ENCODE measurements at places on chromosomes 16 and 17.

GRCh38 chr17:231191-231965 lies 49.9 kb upstream of the DOC2B start:
- DNase-seq = no peak

DNA sequence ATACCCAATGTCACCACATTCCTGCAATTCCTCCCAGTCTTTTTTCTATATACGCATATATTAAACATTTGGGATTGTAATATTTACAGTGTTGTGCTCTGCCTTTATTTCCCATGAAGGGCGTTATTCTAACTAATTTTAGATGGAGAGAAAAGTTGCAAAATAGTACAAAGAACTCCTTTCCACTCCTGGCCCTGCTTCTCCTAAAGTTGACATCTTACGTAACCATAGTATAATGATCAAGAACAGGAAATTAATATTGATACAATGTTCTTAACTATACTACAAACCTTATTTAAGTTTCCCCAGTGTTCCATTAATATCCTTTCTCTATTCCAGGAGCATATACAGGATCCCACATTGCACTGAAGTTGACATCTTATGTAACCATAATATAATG lies 46.3 kb downstream of the TK2 start:
- no peak for DNase-seq

- no peak for DNase-seq
These were observed 96.6 kb downstream of the MRM1 start for GRCh38 chr17:36697903-36698530.

DNA sequence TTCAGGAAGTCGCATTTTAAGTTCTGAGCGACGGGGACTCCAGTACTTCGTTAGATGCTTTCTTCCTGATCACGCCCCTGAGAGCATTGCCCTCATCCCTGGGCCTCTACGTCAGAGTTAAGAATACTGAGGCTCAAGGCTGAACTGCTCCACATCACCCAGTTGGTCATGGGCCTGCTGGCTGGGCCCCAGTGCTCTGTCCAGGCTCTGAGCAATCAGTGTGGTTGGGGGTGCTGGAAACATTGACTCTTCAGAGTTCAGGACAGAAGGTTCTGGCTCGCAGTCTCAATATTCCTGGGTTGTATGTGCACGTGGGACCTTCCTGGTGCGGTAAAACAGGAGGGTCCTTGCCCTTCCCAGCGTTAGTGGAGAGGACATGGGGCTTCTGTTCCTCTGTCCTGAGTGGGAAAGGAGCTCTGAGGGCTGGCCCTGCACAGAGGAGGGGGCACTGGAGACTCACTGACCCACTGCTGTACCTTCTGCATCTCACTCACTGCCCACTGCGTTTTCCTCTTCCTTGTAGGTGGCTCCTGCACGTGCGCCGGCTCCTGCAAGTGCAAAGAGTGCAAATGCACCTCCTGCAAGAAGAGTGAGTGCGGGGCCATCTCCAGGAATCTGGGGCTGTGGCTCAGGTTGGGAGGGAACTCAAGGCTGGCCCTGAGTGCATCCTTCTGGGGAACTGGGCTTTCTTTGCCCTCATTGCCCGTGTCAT lies 518 bp downstream of the MT1E start:
- DNase-seq = no peak

- no peak for DNase-seq
These were observed 25.1 kb downstream of the C1QTNF1 start for GRCh38 chr17:79048826-79049755.

DNA sequence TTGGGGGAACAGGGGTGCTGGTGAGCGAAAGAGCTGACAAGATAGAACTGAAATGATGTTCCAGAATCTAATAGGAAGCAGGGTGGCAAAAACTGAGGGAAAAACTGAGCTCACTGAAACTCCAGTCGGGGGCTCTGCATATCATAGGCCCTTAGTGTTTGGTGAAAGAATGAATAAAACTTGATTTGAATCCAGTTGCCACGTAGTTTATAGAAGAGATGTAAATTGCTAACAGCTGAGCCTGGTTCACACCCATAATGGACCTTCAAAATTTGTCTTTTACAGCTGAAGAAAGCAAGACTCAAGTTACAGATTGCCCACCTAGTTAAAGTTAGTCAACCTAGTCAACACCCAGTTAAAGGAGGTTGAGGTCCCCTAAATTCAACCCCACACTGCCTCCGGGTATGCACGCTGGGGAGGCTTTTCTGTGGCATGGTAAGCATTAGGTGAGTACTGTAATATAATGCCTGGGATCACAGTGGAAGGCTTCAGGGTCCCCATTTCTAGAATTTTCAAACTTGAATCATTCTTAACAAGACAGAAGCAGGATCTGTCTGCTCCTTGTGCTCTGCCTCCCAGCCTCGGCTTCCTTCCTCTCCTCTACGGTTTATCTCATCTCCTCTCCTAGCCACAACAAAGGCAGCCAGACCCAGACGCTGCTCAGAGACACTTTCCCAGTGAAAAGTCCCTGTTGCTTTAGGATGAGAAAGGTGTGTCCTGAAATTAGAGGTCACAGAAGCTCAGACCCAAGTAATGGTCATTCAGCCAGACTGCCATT lies 26.9 kb upstream of the SUPT4H1 start:
- no peak for DNase-seq

DNA sequence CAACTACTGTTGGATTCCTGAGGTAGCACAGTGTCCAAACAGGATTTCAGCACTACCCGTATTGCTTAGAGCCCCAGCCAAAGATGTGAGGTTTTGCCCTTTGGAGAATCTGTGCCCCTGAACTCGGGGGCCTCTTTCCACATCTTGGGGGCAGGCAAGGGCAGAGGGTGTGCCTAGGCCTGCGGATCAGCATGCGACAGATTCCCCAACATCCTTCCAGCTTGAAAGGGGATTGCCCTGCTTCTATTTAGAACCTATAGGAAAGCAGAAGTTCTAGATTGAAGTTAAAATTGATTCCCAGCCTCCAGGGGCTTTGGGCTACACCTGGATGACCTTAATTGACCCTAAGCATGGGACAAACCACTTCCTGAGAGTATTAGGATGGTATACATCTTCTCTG lies 19.6 kb downstream of the NOD2 start:
- no peak for DNase-seq

DNA sequence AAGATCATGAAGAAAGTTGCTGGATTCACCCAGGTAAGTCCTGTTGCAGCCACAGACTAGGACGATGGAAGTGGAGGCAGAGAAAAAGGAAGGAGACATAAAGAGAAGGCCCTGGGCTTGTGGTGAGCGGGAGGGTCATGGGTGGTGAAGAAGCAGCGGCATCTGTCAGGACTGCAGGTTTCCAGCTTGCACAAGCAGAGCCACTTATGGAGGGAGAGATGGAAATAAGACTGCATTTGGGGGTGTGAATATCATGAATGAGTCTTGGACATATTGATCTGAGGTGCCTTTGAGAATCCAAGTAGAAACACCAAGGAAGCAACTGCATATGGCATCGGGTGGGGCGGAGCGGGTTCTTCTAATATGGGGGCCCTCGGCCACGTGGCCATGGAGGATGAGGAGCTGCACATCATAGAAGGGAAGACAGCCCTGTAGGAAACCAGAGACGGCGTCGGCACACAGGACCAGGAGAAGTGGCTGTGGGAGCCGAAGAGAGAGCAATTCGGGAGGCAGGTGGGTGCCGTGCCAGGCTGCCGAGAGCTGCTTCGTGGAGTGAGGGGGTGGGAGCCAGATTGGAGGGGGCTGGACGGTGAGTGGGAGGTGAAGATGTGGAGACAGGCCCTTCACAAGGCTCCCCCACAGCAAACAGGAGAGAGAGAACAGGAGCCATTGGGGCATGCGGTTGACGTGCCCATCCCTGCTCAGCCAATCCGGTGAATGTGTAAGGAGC lies 243.5 kb downstream of the GSG1L start:
- DNase-seq = no peak

DNA sequence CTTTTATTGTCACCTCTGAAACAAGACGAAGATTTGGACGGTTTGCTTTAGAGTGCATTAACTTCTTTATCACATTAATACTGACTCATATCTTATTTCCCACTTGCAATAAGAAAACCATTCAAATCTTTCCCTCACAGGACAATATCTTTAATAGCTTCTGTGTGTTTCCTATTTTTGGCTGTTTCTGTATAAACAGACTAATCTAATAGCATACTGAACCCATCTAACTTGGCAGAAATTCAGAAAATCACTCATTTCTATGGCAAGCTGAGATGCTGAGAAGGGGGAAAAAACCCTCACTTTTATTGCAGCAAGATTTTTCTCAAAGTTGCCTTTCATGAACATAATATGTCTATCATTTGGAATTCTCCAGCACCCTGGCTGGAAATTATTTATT lies 524.9 kb downstream of the WWOX start:
- no peak for DNase-seq

DNA sequence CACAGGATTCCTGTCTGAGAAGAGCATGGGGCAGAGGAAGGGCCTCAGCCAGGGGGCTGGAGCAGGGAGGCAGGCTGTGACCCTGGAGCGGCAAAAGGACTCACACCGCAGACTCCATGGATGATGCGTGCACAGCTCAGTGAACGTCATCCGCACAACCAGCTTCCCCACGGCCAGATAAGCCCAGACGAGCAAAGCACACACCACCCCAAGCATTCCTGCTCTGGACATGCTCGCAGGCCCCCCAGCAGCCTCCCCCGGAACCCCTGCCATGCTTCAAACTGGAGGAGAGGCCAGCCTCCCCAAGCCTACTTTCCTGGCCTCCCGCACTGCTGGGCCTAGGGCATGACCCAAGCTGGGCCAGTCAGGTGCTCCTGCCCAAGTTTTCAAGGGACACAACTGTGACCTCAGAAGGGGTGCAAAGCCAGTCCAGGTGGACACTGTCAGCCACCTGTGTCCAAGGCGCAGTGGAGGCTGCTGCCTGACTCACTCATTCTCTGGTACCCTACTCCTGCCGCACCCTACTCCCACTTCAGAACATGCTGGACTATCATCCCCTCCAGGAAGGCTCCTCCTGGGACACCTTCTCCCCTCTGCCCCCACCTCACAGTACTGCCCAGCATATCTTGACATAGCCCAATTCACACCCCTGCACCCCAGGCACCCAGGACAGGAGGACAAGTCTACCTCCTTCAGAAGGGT lies 4.8 kb downstream of the BCAR1 start:
- DNase-seq = no peak

GRCh38 chr16:70740914-70741782 lies 55.3 kb upstream of the MTSS2 start:
- DNase-seq = no peak

DNA sequence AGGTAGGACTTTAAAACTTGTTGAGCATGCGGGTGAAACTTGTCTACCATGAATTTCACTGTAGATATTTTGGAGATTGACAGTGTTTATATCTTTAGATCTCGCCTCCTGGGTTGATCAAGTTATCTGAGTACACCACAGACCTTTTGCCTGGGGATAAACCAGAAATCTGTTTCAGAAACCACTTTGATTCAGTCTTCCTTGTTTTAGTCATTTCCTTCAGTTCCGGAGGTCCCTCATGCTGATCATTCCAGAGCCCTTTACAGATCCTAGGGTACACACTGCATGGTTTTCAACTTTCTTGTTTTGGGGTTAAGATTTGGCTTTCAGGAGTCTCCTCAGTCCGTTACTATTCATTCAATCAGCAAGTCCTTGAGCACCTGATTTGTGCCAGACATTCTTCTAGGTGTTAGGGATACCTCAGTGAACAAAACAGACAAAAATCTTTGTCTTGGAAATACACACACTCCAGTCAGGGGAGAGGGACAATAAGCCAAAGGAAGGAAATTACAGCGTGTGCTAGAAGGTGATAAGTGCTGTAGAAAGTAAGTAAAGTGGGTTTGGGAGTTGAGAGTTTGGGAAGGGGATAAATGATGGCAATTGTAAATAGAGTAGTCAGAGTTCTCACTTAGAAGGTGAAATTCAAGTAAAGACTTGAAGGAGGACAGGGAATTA lies 12.2 kb downstream of the NOD2 start:
- no peak for DNase-seq

DNA sequence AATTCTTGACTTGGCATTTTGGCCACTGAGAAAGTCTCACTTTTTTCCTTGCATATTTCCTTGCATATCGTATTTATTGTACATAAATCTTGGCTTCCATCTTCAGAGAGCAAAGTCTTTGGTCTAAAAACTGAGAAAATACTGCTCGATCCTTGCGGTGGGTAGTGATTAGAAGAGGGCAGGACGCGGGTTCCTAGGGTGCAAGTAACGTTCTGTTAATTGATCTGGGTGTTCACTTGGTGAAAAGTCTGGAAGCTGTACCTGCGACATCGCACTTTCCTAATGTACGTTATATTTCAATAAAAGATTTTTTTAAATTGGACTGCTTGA lies 758 bp upstream of the UBALD2 start:
- DNase-seq = no peak

DNA sequence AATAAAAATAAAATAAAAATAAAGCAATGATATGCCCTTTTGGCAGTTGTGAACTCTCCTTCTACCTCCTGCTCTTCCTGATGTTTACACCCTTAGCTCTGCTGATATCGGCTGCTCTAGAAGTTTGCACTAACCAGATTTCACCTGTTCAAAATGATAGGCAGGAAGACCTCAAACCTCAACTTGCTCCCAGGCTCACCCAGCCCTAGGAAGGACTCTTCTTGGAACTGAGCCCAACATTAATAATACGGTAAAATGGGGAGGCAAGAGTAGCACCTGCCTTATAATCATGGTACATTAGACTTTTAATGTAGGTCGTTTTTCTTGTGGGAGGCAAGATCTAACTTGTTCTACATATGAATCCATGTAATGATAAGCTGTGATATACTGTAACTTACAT lies 61.2 kb upstream of the MED13 start:
- DNase-seq = no peak

- no peak for DNase-seq
These were observed 45.1 kb downstream of the OMG start for GRCh38 chr17:31251970-31252328.

GRCh38 chr17:48055531-48056245 lies 7.5 kb downstream of the NFE2L1 start:
- DNase-seq = no peak

- no peak for DNase-seq
These were observed 34.8 kb upstream of the APPBP2 start for GRCh38 chr17:60560860-60561257.

DNA sequence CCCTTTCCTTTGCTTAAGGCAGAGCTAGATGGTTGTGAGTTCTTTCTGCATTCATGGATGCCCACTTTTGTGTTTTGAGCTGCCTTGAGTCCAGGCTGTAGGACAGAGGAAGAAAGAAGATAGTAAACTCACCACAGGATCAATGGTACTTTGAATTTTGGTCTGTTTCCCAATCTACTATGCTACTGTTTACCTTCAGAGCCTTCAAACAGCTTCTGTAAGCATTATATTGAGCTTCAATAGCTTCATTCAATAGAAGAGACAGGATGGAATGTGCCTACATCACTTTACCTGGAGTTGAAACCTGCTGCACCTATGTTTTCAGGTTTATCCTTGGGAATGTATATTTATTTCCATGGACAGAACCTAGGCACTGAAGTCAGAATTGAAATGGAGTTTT lies 397.9 kb upstream of the DYNLRB2 start:
- DNase-seq = no peak

DNA sequence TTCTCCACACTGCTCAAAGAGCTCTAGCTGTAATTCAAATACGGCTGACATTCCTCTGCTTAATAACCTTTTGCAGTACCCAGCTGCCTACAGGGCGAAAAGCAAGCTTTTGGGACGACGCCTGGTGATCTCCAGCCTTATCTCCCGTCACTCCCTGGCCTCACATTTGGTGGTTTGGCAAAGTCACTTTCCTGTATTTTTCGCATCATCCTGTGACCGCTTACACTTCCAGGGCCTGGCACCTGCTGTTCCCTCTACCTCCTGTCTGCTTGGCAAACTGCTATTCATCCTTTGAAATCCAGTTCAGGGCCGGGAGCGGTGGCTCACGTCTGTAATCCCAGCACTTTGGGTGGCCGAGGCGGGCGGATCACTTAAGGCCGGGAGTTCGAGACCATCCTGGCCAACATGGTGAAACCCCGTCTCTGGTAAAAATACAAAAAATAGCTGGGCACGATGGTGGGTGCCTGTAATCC lies 2.7 kb upstream of the BHLHA9 start:
- no peak for DNase-seq
